ENCODE measurements at places on chromosomes 5 and 9.

GRCh38 chr5:55701462-55702103, 10.5 kb downstream of the SLC38A9 start:
- DNase-seq, result no peak

DNA sequence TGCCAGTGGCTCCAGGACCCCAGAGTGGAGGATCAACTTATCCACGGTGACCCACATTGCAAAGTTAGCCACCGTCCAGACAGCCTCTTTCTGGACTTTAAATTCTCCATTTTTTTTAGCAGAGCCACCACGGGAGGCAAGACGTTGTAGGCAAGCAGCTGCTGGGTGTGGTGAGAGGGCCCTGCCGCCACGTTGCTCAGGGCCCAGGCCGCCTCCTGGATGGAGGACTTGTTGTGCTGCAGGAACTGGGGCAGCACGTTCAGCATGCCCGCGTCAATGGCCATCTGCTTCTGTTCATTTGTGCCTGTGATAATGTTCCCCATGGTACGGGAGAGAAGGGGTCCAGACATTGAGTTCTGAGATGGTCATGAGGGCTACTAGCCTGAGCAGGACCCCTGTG, 114.3 kb upstream of the POC5 start:
- DNase-seq, result no peak

- DNase-seq, result no peak
Measured at GRCh38 chr5:74643111-74643562, 2.6 kb upstream of the ENC1 start.

GRCh38 chr5:9533096-9533495, 12.8 kb downstream of the SEMA5A start:
- DNase-seq, result no peak
